ENCODE measurements at places on chromosomes 6 and 20.
A peak's percentile ranks its signal among the peaks of the same experiment; 100 is the strongest.

- no peak for DNase-seq
Measured at GRCh38 chr6:141123049-141123448, 1009.7 kb upstream of the GJE1 start.

GRCh38 chr6:82208913-82209312 lies 38.6 kb downstream of the IBTK start:
- no peak for DNase-seq

DNA sequence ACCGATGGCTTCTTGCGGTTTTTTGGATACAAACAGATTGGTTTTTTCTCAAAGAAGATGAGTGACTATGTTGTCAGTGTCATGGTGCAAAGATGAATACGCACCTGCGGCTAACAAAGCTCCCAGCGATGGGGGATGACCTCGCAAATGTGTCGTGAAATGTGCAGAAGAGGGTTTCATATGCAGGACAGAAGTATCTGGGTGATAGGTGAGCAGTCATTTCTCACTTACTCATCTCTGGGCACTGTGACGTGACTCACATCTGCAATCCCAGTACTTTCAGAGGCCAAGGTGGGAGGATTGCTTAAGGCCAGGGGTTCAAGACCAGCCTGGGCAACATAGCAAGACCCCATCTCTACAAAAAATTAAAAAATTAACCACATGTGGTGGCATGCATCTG lies 216.3 kb downstream of the ERMARD start:
- peak; percentile 27 for DNase-seq

DNA sequence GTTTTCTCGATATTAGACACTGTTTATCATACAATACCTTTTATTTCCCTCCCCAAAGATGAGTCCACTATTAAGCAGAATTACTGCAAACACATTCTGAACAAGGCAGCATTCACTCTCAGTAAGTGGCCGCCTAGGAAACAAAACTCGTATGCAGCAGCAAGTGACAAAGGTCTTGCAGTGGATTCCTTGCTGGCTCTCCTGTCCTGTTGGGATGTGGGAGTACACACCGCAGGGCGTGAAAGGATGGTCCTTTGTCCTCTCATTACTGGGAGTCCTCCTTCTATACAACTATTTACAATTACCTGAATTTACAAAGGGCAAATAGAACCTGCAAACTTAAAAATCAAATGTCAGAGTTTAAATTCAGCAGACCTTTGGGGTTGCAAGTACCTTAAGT lies 16.1 kb downstream of the CTCFL start:
- DNase-seq, result no peak

DNA sequence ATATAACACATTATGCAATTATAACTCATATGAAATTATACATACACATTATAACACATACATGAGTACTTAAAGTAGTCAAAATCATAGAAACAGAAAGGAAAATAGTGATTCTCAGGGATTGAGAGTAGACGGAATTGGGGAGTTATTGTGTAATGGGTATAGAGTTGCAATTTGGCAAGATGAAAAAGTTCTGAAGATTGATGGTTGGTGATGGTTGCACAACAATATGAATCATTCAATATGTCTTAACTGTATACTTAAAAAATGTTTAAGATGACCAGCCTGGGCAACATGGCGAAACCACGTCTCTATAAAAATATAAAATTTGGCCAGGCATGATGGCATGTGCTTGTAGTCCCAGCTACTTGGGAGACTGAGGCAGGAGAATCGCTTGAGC lies 372.7 kb downstream of the CDKAL1 start:
- no peak for DNase-seq

- DNase-seq, result no peak
Measured at GRCh38 chr20:62429455-62430310, 2.3 kb upstream of the RBBP8NL start.

Measured in stimulated activated CD8-positive, alpha-beta memory T cell treated with anti-CD3 and anti-CD28 coated beads, Interleukin-7, amount 100 ng/mL, for 48 hours (primary cell).